ENCODE measurements at places on chromosomes 13 and 19.

- no peak for DNase-seq
These were observed 8.5 kb downstream of the UBXN6 start for GRCh38 chr19:4449022-4449638.

DNA sequence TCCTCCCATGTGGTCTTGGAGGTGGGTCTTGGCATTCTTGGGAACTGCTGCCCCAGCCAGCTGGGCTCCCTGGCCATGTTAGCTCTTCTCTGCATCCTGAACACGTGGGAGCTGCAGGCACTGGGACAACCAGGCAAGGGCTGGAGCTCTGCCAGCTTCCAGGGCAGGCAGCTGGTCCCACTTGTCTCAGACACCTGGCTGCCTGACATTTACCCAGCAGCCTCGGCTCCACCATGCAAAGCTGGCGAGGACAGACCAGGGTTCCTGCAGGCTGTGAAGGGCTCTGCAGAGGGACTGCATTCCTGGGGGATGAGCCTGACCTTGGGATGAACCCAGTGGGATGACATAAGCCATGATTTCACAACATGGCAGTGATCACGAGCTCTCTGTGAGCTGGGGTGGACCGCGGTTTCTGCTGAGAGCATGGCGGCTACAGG is 99.0 kb upstream of the TSHZ3 start:
- DNase-seq = no peak

- DNase-seq = no peak
These were observed 49.4 kb downstream of the FAM124A start for GRCh38 chr13:51271528-51272085.

GRCh38 chr19:7787141-7787540 is 24.1 kb downstream of the CLEC4M start:
- no peak for DNase-seq

DNA sequence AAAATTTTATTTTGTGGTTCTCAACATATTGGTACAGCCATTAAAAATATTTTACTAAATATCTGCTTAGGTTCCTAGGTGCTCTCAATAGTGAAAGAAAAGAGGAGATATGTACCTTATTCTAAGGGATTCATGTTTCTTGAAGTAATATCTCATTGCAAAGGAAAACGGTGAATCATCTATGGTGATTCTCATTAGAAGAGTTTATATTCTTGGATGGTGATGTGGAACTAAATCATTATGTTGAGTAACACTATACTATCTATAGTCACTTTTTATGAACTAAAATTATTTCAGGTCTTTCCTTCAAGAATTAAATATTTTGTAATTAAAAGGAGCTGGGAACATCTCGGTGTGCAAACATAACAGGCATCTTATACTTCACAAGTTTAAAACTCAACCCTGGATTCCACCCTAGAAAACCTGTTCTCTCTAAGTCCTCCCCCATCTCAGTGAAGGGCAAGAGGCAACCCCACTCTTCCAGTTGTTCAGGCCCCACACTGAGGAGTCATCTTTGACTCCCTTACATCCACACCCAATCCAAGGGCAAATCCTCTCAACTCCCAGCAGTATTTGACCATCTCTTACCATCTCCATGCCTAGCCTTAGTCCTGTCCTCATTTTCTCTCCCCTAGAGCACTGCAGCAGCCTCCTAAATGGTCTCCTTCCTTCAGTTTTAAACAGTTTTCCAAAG is 140.1 kb downstream of the RGCC start:
- no peak for DNase-seq

GRCh38 chr13:30375265-30375835 is 46.9 kb upstream of the UBE2L5 start:
- DNase-seq = no peak

GRCh38 chr19:14385492-14385891 is 4.2 kb downstream of the ADGRE5 start:
- no peak for DNase-seq

DNA sequence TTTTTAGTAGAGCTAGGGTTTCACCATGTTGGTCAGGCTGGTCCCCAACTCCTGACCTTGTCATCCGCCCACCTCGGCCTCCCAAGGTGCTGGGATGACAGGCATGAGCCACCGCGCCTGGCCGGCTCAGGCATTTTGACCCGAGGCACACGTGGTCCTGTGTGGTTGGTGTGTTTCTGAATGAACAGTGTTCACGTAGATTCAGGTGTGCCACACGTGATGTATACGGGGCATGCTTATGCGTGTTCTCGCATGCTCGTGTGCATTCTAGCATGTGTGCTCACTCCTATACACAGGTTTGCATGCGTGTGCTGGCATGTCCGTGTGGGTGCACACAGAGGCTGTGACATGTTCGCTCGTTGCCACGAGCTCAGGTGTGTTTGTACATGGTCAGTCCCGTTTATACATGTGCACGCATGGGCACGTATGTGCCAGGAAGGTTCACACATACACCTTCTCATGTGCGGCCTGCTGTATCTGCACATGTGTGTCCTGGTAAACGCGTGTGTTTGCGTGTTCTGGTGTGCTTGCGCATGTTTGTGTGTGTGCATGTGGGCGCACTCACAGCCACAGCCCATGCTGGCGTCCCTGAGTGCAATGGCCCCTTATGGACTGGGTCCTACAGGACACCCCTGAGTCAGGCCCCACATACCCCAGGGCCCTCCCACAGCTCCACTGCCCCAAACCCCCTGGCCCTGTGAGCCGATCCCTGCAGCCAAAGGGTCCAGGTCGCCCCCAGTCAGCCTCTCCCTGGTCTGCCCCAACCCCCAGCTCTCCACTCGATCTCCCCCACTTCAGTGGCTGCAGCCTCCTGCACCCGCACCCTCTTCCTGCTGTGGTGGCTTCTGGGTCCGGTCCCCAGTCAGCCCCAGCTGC is 20.6 kb upstream of the TCF3 start:
- DNase-seq = no peak

DNA sequence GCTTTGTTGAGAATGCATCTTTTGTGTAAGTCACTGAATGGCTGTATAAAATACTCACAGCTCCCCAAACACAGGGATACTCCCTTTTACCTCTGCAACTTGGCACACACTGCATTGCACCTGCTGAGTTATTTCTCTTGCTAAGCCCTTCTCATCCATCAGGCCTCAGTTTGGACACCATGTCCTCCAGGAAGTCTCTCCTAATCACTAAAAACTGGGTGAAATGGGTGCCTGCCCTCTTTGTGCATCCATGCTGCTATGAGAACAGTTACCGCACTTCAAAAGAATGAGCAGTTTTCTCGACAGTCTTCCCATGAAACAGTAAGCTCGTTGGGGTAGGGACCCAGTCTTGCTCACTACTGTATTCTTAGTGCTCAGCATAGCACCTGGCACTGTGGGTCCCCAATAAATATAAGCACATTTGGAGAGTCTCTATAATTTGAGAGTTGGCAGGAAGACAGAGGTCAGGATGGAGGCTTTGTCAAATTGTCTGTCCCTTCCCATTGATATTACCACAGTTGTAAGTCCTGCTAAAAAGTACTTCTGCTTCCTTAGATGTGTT is 4.6 kb upstream of the SLC25A30 start:
- DNase-seq = peak; percentile 14

GRCh38 chr13:30744681-30745077 is 9.3 kb downstream of the ALOX5AP start:
- no peak for DNase-seq

Measured in NCI-H2081 (cell line).